ENCODE measurements at places on chromosomes 3 and 15.

- peak; percentile 97 for DNase-seq
These were observed 24.3 kb downstream of the TBC1D21 start for GRCh38 chr15:73897441-73898261.

GRCh38 chr15:66614951-66615760, 49.4 kb upstream of the LCTL start:
- DNase-seq, result peak; percentile 15

GRCh38 chr15:91860498-91860897, 7.0 kb downstream of the SLCO3A1 start:
- no peak for DNase-seq

DNA sequence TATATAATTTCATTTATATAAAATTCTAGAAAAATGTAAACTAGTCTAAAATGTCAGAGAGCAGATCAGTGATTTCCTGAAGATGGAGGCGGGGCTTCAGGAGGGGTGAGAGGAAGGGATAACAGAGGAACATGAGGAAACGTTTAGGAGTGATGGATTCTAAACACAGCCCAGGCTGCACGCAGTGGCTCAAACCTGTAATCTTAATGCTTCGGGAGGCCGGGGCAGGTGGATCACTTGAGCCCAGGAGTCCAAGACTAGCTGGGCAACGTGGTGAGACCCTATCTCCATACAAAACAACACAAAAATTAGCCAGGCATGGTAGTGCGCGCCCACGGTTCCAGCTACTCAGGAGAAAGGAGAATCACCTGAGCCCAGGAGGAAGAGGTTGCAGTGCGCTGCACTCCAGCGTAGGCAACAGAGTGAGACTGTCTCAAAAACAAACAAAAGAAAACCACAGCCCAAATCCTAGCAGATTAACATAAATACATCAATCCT, 18.0 kb upstream of the IQCF1 start:
- no peak for DNase-seq

DNA sequence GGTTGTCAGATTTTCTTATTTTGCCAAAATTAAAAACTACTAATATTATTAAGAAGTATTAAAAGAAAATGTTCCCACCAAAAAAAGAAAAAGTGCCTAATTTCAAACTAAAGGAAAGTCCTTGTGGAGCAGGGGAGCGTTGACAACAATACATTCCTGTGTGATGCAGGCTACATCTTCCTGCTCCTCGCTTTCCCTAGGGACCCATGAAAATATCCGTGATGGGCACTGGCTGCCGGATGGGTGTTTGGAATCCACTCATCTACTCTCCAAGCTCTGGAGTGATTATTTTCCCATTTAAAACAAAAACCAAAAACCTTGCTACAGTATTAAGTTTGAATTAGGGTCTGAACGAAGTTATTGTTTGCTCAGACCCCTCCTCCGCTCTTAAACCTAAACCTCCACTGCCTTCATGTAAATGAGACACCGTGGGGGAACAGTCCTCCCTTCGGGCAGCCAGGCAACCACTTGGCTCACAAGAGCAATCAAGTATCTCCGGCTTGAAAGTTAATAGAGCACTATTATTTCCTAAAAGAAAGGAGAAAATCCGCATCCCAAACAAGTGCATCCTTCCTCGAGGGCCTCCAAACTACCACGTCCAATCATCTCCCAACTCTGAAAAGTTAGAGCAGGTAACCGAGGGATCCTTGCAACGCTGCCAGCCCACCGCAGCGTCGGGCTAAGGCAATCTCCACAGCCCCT, 1.5 kb downstream of the ITGB5 start:
- peak; percentile 52 for DNase-seq

DNA sequence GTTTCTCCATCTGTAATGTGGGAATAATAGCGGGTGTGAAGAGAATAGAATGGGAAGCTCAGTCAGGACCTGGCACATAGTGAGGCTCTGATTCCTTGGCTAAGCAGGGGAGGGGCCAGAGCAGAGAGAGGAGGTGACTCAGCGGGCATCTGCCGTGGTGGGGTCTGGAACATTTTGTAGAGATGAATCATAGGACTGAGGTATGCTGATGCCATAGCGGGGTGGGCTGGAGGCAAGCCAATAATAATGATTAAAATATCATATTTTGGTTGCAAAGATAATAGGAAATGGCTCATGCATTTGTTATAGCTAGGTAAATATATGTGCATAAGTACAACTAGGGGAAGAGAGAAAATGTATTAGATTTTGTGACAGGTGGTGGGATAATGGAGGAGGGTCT, 11.2 kb downstream of the TGM4 start:
- no peak for DNase-seq

- DNase-seq, result no peak
These were observed 474.7 kb upstream of the ALCAM start for GRCh38 chr3:104892044-104892443.

DNA sequence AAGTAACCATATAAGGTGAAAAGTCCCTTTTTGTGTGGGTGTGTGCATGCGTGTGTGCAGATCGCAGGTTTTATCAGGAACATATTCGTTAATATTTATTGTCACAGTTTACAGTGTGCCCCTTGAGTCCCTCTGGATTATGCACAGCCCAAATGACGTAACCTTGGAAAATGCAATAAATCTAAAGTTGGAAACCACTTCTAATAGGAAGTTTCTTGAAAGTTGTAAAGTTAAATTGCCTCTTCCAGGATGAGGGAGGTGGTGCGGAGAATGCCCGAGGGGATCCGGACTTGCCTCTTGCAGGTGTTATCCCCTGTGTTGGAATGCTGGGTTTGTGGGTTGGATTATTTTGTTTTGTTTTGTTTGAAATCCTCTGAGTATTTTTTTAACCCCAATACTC, 143.3 kb downstream of the CMSS1 start:
- no peak for DNase-seq

- no peak for DNase-seq
These were observed 31.2 kb upstream of the TOP2B start for GRCh38 chr3:25695731-25696420.

DNA sequence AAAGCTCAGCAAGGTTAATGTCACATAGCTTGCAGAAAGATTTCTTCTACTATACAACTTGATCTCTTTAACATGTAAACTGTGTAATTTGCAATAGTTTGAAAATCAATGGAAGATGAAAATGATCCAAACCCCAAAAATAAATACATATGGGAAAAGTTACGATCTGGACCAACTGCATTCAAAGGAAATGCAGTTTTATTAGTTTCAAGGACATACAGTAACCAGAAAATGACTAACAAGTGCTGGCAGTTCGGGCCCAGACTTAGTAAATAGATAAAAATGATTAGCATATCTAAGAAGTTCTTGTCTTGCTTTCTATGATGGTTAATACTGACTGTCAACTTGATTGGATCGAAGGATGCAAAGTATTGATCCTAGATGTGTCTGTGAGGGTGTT, 37.3 kb upstream of the LEKR1 start:
- DNase-seq, result no peak

DNA sequence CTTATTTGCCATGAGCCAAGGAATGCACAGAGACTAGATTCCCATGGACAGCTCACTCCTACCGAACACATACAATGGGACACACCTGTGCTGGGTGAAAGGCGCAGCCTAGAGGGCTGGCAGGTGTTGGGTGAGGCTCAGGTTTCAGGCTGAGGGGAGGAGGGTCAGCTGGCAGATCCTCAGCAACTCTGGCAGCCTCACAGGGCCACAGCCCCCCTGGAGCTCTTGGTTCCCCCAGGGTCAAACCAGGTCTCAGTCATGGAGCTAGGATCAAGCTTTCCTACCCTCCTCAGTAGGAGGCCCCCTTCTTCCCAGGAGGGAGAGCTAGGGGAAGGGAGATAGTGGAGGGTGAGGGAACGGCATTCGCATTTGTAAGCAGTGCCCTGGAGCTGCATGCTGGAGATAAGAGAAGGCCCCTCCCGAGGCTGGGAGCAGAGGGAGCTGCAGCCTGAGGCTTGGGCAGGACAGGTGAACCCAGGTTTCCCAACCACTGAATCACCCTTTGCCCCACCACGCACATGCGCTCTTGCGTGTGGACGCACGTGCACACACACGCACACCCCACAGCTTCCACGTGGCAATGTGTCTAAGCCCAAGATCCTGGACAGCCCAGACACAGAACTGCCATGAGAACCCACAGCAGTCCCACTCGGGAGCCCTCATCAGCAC, 26.3 kb upstream of the TFRC start:
- peak; percentile 80 for DNase-seq

DNA sequence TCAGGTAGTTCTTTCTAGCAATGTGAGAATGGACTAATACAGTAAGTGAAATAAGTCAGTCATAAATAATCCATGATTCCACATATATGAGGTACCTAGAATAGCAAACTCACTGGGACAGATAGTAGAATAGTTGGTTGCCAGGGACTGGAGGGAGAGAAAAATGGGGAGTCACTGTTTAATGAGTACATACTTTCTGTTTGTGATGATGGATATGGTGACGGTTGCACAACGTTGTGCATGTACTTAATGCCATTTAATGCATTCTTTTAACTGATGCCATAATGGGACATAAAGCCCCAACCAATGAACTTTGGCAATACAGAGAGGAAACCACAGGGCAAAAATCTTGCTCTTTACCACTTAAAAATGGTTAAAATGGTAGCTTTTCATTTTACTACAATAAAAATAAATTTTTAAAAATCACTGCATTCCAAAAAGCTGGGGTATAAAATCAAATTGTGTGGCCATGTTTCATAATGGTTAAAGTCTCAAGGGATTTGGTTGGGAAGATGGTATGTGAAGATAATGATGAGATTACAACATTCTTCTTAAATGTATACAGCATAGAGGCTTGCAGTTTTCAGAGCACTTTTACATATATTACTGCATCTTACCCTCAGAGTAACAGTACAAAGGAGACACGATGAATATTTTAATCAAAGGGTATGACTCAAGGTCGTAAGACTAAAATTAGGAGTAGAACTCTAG, 45.2 kb downstream of the ADAM10 start:
- DNase-seq, result no peak

- no peak for DNase-seq
These were observed 23.5 kb downstream of the TPRG1 start for GRCh38 chr3:189195302-189195701.

DNA sequence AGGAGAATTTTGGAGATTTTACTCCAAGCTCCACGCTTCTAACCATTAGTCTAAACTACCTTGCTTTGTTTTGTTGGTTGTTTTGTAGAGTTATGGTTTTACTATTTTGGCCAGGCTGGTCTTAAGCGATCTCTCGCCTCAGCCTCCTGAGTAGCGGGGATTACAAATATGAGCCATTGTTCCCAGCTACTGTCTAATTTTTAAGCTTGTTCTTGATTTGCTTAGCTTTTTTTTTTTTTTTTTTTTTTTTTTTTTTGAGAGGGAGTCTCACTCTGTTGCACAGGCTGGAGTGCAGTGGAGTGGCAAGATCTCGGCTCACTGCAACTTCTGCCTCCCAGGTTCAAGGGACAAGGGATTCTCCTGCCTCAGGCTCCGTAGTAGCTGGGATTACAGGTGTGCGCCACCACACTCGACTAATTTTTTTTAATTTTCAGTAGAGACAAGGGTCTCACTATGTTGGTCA, 28.5 kb downstream of the EFCAB12 start:
- no peak for DNase-seq

DNA sequence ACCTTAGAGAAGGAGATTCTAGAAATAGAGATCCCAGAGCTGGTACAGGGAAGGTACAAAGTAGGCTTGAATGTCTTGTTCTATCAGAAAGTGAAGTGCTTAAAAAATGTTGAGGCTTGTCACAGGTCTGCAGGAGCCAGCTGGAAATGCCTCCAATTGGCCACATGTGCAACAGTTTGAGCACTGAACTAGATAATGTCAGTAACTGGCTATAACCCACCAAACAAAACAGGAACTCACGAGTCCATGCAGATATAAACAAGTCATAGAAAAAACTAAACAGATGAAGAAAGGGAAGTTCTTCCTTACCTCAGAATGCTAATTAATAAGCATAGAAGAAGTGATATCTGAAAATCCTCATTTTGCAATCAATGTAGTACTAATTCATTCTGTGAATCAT, 11.9 kb upstream of the TF start:
- no peak for DNase-seq

GRCh38 chr3:119627461-119627860, 29.8 kb downstream of the PLA1A start:
- peak; percentile 35 for DNase-seq

DNA sequence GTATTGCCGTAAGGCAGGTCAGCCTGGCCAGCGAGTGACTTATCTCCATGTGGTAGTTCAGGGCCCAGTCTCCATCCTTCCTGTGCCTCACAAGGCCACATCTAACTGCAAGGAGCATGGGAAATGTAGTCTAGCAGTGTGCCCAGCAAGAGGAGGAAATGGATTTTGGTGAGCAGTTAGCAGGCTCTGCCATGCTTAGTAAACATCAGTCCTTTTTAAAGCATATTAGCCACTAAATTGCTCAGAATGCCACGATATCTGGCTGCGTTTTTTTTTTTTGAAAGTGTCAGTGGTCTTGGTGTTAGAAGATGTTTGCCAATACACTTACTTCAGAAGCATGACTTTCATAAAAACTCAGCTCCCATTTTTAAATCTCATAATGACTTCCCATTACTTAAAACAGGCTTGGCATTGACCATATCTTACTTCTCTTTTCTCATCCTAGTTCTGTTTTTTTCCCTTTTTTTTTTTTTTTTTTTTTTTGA, 470.2 kb upstream of the TPRG1 start:
- no peak for DNase-seq

DNA sequence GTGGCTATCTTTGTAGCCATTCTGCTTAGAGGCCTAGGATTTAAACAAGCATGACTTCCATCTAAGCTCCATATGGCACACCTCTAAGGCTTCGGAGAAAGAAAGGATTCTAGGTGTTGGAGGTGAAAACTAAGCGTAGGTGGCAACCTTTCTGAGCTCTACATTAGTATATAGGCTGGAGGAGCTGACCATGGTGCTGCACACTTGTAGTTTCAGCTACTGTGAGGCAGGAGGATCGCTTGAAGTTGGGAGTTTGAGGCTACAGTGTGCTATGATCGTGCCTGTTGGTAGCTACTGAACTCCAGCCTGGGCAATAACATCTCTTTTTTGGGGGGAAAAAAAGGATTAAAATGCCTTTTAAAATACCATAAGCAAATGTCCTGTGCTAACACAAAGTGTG, 7.4 kb downstream of the EAF1 start:
- DNase-seq, result no peak

GRCh38 chr3:52070724-52071621, 14.6 kb upstream of the DUSP7 start:
- no peak for DNase-seq

DNA sequence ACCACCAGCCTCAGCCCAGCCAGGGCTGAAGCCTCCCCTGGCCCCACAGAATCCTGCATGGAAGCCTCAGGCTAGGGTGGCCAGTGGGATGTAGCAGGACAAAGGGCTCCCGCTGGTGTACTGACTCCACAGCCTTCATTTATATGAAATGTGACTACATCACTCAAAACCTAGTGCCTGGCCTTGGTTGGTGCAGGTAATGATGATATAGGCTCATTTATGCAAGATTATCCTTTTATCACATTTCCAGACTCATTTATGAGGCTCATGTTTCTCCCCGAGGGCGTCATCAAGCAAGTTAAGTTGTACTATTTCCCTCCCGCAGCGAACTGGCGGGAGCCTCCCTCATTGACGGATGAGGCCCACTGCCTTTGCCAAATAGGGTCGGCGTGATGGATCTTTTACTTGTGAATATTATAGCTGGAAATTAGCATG, 179.1 kb upstream of the SMAD3 start:
- DNase-seq, result no peak

GRCh38 chr3:17909714-17910113, 167.3 kb upstream of the TBC1D5 start:
- no peak for DNase-seq
